ENCODE measurements at places on chromosomes 7 and 10. TPM values are rescaled to one million over a fixed set of nuclear protein-coding genes. Genes with fewer than 3 reads are reported as not detected.

DNA sequence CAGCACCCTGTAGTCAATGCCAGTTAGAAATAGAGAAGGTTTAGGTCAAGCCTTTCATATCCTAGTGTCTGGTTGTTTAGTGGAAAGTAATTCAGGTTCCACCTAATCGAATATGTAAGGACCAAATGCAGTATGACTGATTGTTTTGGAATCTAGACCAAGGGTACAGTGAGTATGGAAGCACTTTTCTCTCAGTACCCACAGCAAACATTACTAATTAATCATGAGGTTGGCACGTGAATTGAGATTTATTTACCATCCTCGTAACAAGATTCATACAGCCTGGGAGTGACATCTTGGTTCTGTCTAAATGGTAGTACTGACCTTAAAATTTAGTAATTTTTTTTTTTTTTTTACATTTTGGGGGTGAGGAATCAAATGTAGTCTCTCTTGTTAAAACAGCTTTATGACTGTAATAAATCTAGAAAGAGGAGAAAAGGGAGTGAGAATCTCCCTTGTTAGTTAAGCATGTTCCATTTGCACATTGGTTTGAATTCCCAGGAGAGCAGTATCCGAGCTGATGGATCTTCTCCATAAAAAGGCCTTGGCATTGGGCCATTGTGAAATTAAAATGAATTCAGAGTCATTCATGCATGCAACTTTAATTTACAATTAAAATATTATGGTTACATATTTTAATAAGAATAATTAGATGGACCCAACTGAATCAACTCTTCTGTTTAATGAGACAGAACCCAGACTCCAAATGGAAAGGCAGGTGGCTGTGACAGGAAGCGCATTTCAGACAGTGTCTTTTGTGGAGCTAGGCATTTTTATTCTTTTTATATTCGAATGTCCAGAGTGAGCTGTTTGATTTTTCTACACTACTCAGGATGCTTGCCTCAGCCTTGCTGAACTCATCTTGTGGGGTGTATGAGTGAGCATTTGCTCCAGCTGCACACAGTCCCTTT is 57.6 kb downstream of the SNX10 start:
- peaks cover 18% of the 10 kb centered on the region for H3K36me3 ChIP-seq
- H3K4me1 ChIP-seq, result peaks cover 2% of the 10 kb centered on the region
- no peak overlapping the region for H3K27ac ChIP-seq
- no peak for DNase-seq
- no peaks in the 10 kb centered on the region for H3K27me3 ChIP-seq

- H3K4me1 ChIP-seq, result no peaks in the 10 kb centered on the region
- no peaks in the 10 kb centered on the region for H3K36me3 ChIP-seq
- peaks cover 24% of the 10 kb centered on the region for H3K27me3 ChIP-seq
- DNase-seq, result no peak
Measured at GRCh38 chr7:150824379-150825177, 24.0 kb downstream of the TMEM176A start.

DNA sequence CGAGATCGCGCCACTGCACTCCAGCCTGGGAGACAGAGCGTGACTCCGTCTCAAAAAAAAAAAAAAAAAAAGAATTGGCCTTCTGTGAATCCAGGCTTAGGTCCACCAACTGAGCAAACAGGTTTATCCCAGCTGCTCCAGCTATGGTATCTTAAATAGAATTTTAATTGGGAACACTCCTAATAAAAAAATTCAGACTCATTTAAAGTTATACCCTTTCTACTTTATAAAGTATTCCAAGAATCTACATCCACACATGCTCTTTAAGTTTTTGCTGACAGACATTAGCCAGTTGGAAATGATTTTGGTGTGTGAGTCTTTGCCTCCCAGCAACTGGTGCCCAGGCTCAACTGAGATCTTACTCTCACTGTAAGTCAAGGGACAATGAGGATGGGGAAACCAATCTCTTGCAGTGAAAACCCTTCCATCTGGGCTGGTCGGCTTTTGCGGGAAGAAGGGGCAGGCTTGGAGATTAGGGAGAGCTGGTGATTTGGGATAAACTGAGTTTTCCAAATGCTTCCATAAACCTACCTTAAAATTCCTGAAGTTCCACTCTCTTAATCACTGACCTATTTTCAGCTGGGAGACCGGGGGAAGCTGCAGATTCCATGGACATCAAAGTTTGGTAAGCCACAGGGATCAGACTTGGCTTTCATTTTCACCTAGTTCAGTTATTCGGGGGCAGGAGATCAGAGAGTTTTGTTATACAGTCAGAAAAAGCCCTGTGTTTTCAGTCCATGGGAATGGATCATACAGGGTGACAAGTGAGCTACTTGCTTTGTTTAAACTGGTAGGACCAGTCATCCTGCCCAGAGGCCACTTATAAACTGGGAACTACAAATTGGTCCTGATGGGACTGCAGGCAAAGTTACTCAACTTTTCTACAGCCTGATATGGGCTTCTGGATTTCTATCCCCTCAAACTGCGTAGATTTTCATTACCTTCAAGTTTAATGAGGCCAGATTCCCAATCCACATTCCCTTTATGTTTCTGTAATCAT is 89.3 kb upstream of the ZNF746 start:
- H3K4me1 ChIP-seq, result peaks cover 12% of the 10 kb centered on the region
- H3K4me3 ChIP-seq, result no peak overlapping the region
- H3K36me3 ChIP-seq, result peaks cover 59% of the 10 kb centered on the region
- no peaks in the 10 kb centered on the region for H3K27me3 ChIP-seq

DNA sequence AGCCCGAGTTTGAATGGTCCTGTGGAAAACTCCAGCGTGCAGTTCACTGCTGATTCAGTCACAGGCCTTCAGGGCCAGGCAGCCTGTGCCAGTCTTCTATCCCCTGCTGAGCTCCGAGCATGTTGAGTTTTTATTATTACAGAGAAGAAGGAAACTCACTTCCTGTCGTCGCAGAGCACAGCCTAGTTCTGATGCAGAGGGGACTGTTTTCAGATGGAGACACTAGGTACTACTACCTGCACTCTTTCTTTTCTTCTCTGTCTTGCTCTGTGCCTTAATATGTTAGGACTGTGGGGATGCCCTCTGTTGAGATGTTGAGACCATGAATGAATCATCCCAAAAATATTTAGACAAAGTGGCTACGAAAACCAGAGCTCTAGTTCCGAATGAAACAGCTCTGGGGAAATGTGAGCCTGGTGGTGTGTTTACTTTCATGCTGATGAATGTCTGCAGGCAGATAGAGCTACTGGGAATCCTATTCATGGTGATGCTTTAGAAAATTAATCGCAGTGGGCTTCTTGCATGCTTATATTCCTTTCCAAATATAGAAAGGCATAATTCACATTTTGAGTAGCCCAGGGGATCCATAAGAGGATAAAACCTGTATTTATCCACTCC is 29.6 kb downstream of the CASP7 start:
- peaks cover 22% of the 10 kb centered on the region for H3K4me1 ChIP-seq
- H3K27ac ChIP-seq, result no peak overlapping the region
- no peak overlapping the region for H3K4me3 ChIP-seq

DNA sequence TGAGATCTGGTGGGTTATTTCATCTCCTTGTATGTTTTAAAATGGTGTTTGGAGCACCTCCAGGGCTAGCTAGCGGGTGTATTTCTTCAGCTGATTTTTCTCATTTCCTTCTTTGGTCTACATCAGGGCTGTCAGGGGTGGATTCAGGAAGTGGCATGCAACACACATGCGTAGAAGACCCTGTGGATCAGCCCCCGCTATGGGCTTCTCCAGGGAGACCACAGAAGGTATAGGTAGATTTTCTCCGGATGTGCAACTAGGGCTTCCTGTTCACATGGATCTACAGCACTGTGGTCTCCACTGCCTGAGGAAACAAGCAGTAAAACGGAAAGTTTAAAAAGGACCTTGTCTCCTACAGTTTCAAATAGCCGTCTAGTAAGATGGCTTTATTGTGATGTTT is 10.4 kb downstream of the NUB1 start:
- peaks cover 41% of the 10 kb centered on the region for H3K36me3 ChIP-seq
- peak overlapping the region; percentile 67 for H3K4me3 ChIP-seq
- H3K27me3 ChIP-seq, result no peaks in the 10 kb centered on the region
- peak overlapping the region; percentile 93 for H3K27ac ChIP-seq
- peaks cover 37% of the 10 kb centered on the region for H3K4me1 ChIP-seq

The LSM5 gene
- 158 TPM for total RNA-seq

- no peaks in the 10 kb centered on the region for H3K36me3 ChIP-seq
- no peaks in the 10 kb centered on the region for H3K27me3 ChIP-seq
- no peak for DNase-seq
- H3K4me1 ChIP-seq, result no peaks in the 10 kb centered on the region
Measured at GRCh38 chr10:44478040-44478439, 93.1 kb upstream of the CXCL12 start.

Data from activated naive CD8-positive, alpha-beta T cell treated with anti-CD3 and anti-CD28 coated beads for 36 hours (primary cell).